ENCODE measurements at places on chromosomes 3 and 15.

DNA sequence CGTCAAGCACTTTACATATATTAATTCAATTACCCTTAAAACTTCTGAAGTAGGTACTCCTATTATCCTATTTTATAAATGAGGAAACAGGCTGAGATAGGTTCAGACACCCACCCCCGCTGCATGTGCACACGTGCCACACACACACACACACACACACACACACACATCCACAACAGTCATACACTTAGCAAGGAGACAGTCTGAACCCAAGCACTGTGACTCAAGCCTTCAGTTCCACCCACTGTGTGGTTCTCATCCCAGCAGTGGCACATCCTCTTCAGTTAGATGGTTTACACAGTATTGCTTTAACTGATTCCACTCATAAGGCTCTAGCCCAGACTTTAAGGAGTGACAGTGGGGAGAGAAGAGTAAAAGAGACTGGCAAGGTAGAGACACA is 91.1 kb upstream of the FGF7 start:
- DNase-seq = no peak

- DNase-seq = no peak
These were observed 1.1 kb upstream of the GP9 start for GRCh38 chr3:129059311-129059958.

DNA sequence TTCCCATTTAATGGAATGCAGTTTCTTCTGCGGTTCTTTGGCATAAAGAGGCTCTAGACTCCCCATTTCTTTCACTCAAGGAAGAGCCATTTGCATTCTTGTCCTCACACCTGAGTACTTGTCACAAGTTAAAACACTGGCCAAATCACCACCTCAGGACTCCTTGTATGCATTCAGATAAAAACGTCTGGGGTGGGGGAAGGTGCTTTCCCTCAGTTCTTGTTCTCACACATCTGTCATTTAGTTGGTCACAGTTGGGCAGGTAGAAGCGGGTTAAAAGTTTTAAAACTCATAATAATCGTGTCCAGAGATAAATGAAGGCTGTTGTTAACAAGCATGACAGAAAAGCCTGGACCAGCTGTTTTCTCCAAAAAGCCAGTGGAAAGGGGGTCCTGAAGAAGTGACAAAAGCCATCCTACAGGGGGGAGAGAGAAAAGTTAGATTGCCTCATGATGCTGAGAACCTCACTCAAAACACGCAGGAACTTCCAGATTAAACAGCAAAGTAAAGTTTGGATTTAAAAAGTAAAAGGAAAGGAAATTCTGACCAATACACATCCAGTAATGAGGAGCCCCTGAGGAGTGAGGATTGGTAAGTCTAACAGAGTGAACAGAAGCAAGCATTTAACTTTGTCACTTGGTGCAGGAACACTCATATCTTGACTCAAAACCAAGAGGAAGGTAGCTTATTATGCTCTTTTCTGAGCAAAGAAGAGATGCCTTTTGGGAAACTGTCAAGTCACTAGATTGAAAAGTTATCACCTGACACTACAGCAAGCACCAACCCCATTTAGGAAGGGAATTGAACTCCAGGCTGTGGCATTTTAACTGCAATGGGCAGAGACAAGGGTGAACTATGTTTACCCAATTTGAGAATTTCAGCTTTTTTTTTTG is 2.8 kb downstream of the BCL2L10 start:
- DNase-seq = no peak

DNA sequence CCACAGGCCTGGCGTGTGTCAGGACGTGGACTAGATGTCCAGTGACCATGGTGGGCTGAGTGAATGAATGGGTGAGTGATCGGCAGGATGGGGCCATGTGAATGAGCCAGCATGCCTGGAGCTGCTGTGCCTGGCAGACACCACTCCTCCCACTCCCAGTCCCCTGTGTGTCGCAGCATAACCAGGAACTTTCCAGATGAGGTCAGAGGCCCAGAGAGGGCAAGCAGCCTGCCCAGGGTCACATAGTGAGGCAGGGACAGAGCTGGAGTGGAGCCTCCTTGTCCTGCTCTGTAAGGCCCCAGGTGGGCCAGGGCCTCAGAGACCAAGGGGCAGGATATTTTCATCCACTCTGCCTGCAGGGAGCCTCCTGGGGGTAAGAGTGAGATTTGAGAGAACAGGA is 6.4 kb downstream of the IQSEC1 start:
- no peak for DNase-seq

GRCh38 chr3:145209561-145209960 is 951.4 kb downstream of the PLOD2 start:
- no peak for DNase-seq

- DNase-seq = no peak
These were observed 186.2 kb upstream of the RASGRP1 start for GRCh38 chr15:38750786-38751185.

GRCh38 chr15:68518046-68518445 is 60.7 kb upstream of the CORO2B start:
- no peak for DNase-seq

GRCh38 chr3:32147933-32148332 is 41.5 kb downstream of the GPD1L start:
- no peak for DNase-seq

GRCh38 chr3:125013095-125013494 is 42.7 kb downstream of the HEG1 start:
- no peak for DNase-seq

DNA sequence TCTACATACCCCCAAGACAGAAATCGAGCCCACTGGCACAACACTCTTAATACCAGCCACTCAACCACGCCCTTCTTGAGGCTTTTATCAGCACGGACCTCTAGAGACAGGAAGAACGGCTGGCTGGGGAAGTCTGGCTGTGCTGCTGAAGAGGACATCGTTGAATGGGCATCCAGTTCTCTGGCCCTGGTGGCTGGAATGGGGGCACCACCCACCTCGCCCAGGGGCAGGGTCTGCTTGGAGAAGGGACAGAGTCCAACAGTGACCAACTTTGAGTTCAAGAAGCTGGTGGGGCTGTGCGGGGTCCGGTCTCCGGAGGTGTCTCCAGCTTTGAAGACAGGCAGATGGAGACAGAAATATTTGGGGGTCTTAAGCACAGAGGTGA is 77.5 kb downstream of the ATP10A start:
- no peak for DNase-seq

All from CD8-positive, alpha-beta T cell (primary cell).